DMS153 (cell line): ENCODE measurements at places on chromosomes 6 and 20.

GRCh38 chr6:43878823-43879495 is 108.9 kb downstream of the VEGFA start:
- no peak for DNase-seq

DNA sequence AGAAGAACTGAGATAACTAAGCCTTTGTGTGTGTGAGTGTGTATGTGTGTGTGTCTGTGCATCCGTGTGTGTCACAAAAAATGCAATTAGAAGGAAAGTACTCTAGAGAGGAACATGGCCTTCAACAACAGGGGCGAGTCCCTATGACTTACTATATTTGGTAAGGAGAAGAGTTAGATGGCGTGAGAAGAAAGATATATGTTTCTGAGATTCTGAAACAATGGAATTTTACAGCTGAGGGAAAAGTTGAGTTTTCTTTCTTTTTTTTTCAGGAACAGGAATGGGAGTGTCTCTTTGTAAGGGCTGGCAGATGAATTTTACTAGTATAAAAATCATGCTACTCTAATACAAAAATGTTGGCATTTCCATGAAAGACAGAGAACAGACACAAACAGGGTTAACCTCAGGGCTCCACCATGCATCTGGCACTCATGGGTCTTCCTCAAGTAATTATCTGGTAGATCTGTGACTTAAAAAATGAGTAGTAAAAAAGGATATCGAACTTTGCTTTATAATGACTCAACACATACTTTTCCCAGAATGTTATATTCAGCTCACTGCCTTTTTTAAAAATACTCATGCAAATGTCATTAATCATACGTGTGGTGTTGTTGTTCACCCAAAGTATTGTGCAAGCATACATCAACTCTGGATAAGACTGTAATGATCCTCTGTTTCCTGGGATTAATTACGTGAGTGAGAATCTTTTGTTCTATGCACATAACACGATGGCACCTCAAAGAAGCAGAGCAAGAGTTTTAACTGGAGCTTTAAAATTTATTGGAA is 12.8 kb upstream of the SASH1 start:
- no peak for DNase-seq

DNA sequence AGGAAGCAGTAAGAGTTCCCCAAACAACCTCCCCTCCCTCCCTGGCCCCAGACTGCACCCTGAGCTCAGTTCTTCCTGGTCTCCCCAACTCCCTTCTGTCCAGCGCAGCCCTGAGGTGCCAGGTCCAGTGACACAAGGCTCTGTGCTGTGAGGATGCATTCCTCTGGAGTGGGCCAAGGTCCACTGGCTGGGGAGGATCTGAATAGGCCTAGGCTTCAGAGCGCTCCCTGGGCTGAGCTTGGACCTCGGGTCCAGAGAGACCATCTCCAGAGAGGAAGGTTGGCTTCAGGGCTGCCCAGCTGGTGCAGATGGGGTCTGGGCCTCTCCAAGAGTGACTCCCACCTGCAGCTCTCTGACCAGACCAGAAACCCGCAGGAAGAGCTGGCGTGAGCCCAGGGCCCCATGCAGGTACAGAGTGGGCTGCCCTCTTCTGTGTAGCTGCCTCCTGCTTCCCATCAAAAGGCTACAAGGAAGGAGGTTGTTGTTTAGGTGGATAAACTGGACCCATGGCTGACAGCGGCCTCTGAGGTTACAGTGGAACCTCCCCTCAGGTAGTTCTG is 52.3 kb upstream of the MLN start:
- DNase-seq = no peak

- DNase-seq = no peak
Measured at GRCh38 chr20:53716395-53716794, 122.8 kb upstream of the ZNF217 start.

DNA sequence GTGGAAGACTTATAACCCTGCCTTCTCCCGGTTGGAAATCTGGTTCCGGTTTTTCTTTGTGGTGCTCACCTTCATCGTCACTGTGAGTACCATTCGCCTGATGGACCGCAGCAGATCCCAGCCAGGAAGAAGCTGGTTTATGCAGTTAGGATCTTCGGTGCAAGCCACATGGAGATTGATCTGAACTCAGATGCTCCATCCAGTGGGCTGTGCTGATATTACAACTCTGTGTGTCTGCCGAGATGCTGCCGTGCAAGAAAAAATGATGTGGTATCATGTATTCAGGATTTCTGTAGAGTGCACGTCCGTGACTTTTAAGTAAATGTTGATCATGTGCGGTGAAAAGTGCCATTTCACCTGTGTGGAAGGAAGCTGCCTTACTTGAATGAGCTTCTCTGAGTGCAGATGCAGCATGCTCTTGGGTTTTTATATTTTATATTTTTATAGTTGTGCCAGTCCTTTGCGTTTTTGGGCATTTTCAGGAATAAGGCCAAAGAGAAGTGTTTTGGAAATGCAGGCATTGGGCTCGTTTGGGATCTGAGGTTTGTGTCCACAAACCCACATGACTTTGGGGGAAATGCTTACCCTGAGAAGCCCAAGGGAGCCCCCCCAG is 39.2 kb downstream of the DYNLT1 start:
- DNase-seq = peak; percentile 46

DNA sequence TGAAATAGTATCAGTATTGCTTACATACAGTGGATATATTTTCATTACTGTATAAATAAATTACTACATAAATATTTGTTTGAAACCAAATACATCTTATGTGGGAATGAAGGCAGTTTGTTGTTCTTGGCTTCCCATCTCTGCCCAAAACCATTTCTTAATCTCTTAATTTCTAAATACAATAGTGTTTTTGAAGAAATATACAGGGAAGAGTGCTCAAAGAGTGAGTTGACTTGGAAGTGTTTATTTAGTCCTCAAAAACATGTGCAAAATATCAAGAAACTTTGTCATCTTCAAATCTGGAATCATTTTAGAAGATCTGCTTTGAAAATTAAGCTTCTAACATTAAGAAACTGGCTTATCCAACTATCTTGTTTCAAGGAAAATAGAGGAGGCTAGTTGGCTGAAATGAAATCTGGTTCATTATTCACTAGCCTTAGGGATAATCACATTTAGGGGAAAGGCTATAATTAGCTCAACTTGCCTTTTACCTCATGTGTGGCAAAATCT is 259.8 kb upstream of the FLRT3 start:
- DNase-seq = no peak

GRCh38 chr6:71513036-71513435 is 224.4 kb downstream of the OGFRL1 start:
- DNase-seq = no peak

GRCh38 chr6:39095578-39095977 is 19.4 kb downstream of the SAYSD1 start:
- no peak for DNase-seq
